ENCODE measurements at places on chromosomes 2 and 18. TPM values are rescaled to one million over a fixed set of nuclear protein-coding genes. Genes with fewer than 3 reads are reported as not detected.

DNA sequence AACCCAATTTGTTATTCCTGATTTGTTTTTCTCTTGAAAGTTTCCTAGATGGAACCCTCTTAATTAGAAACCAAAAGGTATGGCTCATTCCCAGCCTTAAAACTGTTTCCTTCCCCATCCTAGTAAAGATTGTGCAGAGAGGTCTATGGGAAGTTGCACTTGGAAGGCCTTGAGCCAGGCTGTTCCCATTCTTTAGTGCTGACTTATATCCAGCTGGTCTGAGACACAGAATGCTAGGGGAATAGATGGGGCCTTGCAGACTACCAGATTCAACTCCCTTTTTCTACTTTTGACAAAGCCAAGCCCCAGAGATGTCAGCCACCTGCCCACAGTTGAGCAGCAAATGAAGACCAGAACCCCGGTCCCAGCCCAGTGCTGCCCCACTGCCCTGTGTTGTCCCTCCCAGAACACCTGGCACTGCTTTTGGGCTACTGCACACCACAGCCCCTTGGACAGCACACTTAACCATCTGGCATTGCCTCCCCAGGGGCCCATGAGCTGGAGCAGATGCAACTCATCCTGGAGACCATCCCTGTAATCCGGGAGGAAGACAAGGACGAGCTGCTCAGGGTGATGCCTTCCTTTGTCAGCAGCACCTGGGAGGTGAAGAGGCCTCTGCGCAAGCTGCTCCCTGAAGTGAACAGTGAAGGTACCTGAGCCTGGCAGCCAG is 98.2 kb downstream of the MRO start:
- H3K27ac ChIP-seq, result no peak overlapping the region
- H3K27me3 ChIP-seq, result no peaks in the 10 kb centered on the region
- DNase-seq, result no peak
- no peaks in the 10 kb centered on the region for H3K36me3 ChIP-seq

MYOM1 gene
- total RNA-seq, result 722 TPM

DNA sequence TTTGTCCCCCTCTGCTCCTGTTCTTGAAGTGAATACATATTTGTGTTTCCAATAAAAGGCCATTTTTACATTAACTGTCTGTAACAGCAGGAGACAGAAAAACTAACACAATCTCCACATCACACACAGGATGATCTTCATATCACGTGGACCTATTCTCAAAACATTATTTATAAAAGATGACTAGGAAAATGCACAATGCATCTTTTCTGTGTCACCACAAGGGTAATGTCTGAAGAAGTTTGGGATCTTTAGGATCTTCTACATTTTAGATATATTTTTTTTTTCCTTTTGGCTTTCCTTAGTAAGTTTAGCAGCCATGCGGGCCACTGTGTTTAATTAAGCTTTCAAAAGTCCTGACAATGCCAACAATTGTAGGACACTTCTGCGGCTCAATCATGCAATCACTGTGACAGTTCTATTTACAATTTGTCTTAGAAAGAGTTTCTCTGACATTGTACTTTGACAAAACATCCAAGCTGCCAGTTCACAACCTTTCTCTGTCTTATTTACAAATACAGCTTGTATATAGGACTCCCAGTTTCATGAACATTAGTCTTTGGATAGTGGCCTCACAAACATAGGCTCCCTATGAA is 12.3 kb downstream of the BCL11A start:
- no peaks in the 10 kb centered on the region for H3K4me1 ChIP-seq
- H3K36me3 ChIP-seq, result no peaks in the 10 kb centered on the region
- peaks cover 4% of the 10 kb centered on the region for H3K27me3 ChIP-seq
- no peak for DNase-seq
- no peak overlapping the region for H3K27ac ChIP-seq

- no peak overlapping the region for H3K4me3 ChIP-seq
- no peak overlapping the region for H3K27ac ChIP-seq
- no peaks in the 10 kb centered on the region for H3K4me1 ChIP-seq
- DNase-seq, result no peak
- H3K27me3 ChIP-seq, result no peaks in the 10 kb centered on the region
- H3K36me3 ChIP-seq, result no peaks in the 10 kb centered on the region
Measured at GRCh38 chr18:52992041-52992440, 652.0 kb downstream of the DCC start.

GRCh38 chr18:57954935-57955334 is 89.1 kb upstream of the NEDD4L start:
- H3K4me3 ChIP-seq, result no peak overlapping the region
- no peak overlapping the region for H3K27ac ChIP-seq
- no peaks in the 10 kb centered on the region for H3K36me3 ChIP-seq
- no peak for DNase-seq

DNA sequence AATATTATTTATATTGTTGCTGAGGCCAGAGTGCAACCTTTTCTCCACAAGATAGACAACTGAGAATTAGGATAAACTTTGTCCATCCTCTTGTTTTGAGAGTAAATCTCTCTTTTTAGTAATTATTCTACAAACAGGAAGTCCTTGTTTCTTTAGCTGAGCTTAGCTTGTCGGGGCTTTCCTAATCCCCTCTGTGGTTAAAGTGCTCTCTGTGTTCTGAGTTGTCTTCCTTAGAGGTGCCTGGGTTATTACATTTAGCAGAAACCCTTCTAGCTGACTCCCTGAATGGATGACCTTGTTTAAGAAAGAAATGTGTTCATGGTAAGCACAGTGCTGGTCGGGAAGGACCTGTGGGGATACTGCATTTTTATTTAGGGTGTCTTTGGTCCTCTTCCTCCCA is 12.7 kb downstream of the USP39 start:
- H3K4me1 ChIP-seq, result no peaks in the 10 kb centered on the region
- DNase-seq, result no peak
- H3K27me3 ChIP-seq, result no peaks in the 10 kb centered on the region
